Anterior cingulate cortex (tissue), 58 donors: ENCODE measurements at places on chromosomes 4 and X.

GRCh38 chrX:122934131-122934530, 249.9 kb upstream of the GRIA3 start:
- no peak for DNase-seq

DNA sequence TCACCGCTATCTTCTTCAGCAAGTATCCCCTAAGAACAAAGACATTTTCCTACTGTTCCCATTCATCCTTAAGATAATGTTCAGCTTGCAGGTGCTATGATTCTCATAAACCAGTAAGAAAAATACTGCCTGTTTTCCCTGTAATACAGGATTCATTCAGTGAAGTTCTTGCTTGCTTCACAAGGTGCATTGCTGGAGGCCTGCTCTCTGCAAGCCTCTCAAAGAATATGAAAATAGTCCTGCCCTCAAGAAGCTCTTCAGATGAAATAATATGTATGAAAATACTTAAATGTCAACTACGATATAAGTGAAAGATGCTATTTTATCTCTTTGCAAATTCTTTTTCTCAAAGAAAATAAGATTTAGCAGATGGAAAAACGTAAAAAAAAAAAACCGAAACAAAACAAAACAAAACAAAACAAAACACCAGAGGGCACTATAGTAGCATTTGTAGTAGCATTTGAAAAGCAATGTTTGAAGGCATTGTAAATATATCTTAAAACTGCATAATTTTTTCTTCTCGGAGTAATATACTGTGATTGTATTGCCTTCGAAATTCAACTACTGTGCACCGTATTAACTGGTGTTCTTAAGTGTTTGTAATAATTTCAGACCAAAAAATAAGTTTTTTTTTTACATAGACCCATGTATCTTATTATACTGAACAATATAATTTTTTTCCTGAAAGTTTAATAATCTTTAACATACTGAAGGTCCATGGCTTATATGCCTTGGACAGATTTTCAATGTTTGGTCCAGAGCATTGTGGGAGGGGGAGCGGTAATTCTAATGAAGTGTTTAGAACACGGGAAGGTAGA, 26.0 kb downstream of the ADH4 start:
- DNase-seq = no peak

- DNase-seq = no peak
Observed at GRCh38 chr4:183284258-183284785, 35.8 kb downstream of the CLDN22 start.

DNA sequence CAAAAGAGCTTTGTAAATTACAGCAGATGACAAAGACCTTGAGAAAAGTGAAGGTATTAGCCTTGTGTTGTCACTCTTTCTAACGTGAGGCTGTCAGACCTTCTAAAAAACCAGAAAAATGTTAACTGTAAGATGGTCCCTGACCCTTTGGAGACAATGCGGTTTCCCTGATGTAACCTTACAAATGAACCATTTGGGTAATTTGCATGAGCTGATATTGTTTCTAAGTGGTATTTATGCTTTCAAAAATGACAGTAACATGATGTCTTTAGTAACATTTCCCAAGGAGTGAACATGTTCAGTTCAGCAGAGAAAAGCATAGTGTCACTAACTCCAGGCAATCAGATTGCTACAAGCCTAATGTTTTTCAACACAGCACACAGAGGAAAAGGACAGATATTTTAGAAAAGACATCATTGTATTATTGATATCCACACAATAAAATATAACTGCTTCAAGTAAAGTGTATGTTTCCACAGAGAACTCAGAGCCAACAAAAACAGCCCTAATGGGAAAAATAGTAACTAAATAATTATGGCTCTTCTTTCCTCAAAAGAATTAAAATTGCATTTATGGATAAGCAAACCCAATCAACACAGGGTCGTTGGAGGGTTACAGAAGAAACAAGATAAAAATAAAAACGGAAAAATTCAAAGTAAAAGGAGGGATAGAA, 434.4 kb downstream of the KCNIP4 start:
- DNase-seq = no peak

GRCh38 chrX:867966-868647, 237.5 kb downstream of the SHOX start:
- DNase-seq = no peak

- no peak for DNase-seq
Observed at GRCh38 chr4:151700566-151701316, 60.1 kb downstream of the GATB start.

DNA sequence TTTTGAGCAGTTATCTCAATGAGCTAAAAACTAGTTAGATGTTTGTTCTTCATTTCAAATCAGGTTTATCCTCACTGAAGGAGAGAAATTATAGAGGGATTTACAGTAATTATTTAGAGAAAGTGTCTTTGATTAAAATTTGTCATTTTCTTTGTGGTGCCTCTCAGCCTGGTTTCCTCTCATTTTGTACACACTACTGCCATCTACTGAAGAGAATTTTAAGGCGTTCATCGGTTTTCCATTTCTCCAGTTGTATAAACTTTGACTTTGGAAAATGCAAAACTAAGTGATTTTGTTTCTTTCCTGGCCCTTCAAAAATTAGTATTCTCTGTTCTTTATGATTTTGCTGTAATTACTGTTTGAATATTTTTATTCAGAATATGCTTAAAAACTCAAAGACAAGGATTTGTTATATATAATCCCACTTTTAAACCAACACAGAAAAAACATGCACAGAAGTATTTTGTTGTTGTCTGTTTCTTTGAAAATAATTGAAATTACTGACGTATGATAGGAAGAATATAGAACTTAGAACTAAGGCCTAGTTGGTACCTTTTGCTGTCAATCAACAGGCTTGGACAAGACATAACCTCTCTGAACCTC, 34.4 kb upstream of the ANXA3 start:
- no peak for DNase-seq

DNA sequence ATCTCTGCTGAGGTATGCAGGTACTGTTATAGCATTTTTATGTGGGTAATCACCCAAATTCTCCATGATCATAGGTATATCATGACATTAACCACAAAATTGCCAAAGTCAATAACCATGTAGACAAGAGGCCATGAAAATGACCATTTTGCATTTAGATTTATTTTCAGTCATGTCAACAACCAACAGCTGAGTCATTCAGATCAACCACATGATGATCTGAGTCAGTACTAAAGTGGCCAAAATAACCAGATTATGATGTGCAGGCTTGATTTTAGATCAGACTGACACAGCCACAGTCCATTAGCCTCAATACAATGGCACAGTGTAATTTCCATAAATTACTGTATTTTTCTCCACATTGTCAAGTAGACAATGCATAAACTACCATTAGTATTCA, 240.5 kb downstream of the GRIA3 start:
- DNase-seq = no peak
